ENCODE measurements at places on chromosomes 13 and 19.

DNA sequence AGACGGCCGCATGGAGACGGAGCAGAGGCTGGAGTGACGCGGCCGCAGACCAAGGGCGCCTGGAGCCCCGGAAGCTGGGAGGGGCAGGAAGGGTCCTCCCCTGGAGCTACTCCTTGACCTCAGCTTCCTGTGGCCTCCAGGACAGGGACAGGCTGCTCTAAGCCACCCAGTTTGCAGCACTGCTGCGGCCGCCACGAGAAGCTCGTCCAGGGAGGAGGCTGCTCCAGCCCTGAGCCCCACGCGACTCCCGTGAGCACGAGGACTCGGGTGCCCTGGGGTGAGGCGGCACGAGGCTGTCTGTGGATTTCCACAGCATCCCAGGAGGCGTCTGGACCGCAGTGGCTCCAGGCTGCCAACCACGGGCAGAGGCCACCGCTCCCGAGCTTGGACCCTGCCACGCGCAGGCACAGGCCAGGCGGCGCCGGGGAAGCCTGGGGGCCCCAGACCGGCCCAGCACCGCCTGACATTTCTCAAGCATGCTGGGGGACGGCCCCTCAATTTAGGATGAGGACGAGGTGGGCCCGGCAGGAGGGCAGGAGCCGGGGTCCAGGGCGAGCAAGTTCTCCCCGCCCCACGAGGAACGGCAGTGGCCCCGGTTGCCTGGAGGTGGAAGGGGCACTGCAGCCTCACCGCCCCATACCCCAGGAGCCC, 10.7 kb downstream of the SBNO2 start:
- DNase-seq: no peak

DNA sequence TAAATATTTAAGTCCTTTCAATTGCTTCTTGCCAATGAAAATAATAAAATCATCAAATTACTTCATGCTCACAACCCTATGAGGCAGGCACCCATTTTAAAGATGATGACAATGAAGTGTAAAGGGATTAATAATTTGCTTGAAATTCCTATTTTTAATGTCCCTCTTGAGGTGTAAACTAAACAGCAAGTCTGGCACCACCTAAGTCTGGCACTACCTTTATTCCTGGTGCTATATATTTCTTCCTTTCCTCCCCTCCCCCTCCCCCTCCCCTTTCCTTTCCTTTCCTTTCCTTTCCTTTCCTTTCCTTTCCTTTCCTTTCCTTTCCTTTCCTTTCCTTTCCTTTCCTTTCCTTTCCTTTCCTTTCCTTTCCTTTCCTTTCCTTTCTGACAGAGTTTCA, 42.2 kb downstream of the FLT1 start:
- no peak for DNase-seq

DNA sequence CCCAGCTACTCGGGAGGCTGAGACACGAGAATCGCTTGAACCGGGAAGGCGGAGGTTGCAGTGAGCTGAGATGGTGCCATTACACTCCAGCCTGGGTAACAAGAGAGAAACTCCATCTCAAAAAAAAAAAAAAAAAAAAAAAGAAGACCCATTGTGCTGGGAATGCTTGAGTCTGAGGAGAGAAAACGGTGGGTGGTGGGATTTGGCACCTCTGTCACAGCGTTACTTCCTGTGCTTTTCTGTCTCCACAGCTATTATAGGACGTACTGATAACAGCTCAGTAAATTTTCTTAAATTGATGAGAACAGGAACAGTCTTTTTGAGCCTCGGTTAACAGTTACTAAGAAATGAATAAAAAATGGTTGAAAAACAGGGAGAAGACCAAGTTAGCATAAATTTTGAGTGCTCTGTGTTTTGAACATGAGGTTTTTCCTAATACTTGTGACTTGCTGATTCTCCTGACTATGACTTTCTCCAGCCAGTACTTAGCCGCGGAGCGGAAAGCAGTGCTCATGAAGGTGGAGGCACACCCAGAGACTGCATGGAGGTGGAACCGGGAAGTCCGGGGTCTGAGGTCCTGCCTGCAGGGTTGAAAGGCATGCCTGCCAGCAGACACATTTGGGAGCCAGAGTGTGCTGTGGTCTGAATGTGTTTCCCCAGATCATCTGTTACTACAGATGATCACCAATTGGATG, 55.3 kb upstream of the TEX29 start:
- DNase-seq: no peak

DNA sequence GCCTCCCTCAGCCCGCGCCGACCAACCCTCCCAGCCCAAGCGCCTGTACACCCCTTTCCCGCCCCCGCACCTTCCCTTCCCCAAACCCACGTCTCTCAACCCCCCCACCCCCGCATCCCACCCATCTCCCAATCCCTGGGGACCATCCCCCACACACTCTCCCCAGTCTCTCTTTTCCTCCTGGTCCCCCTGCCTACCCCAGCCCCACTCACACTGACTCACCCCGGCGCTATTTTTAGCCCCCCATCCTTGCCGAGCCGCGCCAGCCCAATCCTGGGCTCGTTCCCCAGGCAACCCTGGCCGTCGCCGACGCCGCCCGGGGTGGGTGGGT, 11.7 kb downstream of the CIC start:
- no peak for DNase-seq

- DNase-seq: peak; percentile 88
Observed at GRCh38 chr19:35869327-35870123, 1.2 kb downstream of the APLP1 start.

- DNase-seq: no peak
Observed at GRCh38 chr13:109817591-109818535, 31.5 kb upstream of the IRS2 start.

- DNase-seq: no peak
Observed at GRCh38 chr13:109126178-109126577, 496.8 kb downstream of the MYO16 start.

- no peak for DNase-seq
Observed at GRCh38 chr19:54105796-54106195, 3.1 kb downstream of the NDUFA3 start.

DNA sequence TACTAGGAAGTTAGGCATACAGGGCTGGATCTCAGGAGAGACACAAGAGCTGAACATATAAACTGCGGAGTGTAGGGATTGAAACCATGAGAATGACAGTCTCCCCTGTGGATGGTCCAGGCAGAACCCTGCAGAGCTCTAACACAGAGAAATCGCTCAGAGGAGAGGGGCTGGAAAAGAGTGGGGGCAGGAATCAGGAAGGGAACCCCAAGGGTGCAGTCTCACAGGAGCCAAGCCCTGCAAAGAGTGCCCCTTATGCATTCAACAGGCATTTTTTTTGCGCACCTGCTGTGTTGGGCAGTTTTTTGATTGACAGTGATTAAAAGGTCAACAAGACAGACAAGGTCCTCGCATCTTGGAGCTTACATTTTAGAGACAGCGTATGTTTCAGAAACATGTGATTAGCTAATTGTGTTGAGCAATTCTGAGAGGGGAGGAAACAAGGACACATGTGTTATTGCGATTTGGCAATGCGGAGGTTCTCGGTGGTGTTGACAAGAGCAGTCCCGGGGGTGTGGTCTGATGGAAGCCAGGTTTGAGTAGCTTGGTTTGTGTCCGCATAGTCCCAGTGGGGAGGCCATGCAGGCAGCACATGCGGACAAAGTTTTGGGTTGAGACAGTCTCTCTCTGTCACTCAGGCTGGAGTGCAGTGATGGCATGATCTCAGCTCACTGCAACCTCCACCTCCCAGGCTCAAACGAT, 182.6 kb upstream of the IRS2 start:
- DNase-seq: no peak

DNA sequence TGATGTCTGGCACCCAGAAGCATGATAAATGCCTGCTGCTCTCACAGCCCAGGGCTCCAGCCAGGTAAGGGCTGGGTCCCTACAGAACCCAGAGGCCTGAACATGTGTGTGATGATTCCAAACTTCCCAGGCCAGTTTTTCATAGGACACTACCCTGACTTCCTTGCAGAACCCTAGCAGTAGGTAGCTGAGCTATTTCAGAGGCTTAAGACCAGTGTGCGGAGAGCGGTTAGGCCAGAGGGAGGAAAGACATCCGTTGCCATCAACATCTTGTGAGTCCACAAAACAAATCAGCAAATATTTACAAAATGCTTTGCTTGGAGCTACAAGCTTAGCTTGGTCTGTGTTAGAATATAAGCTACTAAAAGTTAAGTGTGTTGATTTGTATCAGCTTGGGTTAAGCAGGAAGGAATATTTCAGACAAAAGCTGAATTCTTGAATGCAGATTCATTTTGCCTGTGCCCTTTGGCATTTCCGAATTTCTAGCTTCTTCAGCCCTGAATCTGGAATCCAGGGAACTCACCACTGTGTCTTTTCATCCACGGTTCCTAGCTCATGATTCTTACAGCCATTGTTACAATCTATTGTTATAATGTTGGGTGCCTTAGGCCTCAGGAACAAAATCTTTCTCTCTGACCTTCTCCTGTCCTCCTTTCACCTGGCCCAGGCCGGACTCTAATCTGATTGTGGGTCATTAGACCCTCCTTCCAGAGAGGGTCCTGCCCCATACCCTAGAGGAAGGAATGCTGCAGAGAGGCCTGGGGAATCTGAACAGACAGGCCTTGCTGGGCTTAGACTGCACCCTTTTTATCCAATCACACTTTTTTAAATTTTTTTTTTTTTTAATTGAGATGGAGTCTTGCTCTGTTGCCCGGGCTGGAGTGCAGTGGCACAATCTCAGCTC, 12.4 kb downstream of the RAB20 start:
- no peak for DNase-seq

- DNase-seq: no peak
Observed at GRCh38 chr19:55158848-55159749, 1.6 kb upstream of the TNNI3 start.

DNA sequence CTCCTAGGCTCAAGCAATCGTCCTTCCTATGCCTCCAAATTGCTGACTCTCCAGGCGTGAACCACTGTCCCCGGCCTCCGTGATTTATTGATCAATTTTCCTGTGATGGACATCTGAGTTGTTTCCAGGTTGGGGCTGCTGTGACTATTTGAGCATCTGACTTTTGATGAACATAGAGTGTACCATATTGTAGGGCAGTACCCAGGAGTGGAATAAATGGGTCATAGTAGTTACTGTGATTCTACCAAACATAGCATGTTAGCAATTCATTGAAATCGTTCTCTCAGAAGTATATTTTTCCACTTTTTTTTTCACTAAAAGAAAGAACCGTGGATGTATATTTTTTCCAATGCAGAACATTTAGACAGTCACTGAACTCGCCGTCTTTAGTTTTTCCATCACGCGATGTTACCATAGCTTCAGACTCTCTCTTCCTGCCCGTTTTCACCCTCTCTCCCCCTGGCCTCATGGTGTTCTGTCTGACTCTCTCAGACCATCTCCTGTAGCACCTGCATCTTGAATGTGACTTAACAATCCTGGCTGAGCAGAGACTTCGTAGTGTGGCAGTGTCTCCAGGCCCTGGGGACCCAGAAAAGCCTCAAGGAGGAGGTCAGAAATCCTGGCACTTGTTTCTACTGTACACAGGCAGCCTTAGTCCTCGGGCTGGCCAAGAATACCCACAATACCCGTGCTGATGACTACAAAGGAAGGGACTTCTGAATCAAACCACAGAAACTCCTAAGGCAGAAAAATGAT, 3.2 kb upstream of the RASGRP4 start:
- no peak for DNase-seq

- peak; percentile 6 for DNase-seq
Observed at GRCh38 chr19:2770055-2771013, 12.7 kb downstream of the SGTA start.

GRCh38 chr19:10718205-10719196, 622 bp downstream of the DNM2 start:
- no peak for DNase-seq

DNA sequence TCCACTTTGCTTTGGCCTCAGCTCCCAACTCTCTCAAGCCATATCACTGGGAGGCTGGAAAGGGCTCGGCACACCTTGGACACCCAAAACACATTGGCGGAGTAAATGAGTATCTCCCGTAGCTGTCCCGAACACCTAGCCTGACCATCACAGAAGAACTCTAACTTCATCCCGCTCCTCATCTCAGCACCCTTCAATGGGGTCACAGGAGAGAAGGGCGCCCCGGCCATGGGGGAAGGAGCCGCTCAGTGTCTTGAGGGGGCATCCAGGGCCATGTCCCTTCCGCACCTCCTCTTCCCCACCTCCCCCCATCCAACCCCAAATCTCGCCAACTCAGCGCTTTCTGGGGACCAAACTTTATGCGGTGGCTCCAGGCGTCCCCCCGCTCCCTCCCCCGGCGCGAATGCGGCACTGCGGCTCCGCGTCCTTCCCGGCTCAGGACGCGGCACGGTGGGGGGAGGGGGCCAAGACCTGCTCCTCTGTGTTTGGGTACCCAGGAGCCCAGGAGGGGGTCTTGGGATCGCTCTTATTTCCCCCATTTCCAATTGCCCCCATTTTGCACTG, 3.0 kb downstream of the KCNC3 start:
- DNase-seq: no peak

DNA sequence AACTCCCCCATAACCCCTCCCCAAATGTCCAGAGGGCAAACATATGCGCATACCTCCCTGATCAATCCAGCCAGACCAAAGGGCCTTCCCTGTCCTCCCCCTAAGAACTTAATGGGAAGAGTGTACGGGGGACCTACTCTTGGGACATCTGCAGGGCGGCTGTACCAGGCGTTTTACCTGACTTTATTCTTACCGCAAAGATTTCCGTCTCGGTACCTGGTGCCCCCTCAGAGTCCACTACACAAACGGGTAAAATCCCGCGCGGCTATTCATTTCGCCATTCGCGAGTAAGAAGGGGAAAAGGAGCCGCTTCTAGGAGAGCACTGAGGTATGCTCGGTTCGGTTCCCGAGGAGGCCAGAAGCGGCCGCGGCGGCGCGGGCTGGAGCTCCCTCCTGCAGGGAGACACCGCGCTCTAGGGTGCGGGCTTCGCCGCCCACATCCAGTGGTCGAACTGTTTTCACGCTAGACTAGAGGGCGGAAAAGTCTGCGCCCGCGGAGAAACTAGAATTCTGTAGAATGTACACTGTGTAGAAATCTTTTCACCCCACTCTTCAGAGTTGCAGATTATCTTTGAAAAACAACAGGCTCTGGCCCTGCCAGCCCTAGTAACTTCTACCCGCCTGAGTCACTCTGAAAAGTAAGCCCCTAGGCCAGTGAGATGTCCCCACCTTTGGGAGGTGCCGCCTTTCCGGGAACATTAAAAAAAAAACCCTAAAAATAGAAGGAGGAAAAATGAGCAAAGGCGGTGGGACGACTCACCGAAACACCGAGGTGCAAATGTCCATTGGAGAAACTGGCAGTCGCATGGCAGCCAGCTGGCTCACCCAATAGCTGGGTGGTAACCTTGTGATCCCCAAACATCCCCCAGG, 3.8 kb upstream of the TSHZ3 start:
- no peak for DNase-seq

DNA sequence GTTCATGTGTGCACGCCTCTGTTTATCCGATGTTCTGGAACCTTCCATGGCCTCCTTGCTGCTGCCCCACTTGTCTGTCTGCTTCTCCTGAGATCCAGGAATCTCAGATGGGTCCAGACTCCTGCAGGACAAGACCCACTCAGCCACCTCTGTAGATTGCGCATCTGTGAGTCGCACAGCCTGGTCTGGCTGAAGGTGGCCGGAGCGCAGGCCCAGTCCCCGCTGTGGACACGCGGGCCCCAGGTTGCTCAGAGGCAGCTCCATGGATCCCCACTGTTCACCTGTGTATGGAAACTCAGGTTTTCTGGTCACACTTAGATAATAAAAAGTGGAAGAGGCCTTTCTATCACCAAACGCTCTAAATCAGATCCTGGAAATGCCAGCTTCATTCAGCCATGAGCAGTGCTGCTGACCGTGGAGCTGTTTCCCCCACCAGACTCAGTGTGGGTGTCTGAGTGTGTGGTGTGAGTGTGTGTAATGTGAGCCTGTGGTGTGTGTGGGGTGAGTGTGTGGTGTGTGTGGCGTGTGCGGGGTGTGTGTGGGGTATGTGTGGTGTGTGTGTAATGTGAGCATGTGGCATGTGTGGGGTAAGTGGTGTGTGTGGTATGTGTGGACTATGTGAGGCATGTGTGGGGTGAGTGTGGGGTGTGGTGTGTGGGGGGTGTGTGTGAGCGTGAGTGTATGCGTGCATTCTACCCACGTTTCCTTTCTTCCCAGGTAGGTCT, 59.5 kb downstream of the MCF2L start:
- no peak for DNase-seq

Measured in anterior cingulate cortex (tissue), 58 donors.